ENCODE measurements at places on chromosomes 13 and 19.

DNA sequence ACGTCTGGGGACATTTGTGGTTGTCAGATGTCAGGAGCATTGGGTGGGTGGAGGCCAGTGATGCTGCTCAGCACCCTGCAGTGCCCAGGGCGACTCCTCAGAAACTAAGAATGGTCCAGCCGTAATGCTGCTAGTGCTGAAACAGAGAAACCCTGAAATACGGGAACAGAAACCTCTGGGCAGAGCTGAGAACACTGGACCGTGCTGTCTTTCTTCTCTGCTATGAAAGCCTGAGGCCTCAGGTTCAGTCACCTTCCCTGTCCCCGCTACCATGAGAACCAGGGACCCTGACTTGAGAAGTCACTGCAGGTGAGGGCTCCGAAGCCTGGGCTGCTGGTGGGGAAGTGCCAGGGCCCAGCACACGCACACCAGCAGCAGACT lies 13.4 kb downstream of the CAPS start:
- DNase-seq = no peak

GRCh38 chr19:10112895-10113591 lies 1.6 kb downstream of the P2RY11 start:
- peak; percentile 79 for DNase-seq

DNA sequence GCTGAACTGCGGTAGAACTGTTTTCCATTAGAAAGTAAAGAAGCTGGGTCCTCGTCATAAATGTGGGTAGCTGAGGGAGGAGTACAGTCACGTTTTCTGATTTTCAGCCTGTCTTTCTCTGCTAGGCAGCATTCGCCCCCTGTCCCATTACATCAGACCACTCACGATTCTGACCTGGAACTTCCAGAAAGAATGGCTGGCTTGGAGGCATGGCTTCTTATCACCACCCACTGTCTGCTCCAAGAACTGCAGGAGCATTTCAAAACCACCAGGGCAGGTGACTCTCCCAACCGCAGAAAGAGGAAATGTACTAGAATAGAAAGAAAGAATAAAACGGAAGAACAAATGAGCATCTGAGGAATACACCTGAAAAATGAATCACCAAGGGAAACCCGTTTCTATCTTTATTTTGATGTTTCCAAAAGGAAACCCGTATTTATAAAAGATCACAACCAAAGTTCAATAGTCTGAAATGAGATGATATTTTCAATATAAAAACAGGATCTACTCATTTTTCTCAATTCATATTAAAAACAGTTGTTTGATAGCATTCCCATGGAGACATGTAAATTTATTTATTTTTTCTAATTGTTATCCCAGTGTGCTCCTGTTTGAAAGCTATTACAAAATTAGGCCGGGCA lies 22.1 kb upstream of the POMP start:
- peak; percentile 57 for DNase-seq

GRCh38 chr13:106691341-106691740 lies 123.4 kb upstream of the ARGLU1 start:
- no peak for DNase-seq

- DNase-seq = no peak
These were observed 14.7 kb downstream of the NAA16 start for GRCh38 chr13:41325752-41326151.

- no peak for DNase-seq
These were observed 76.2 kb upstream of the IRS2 start for GRCh38 chr13:109862627-109863026.

Measured in CD4-positive, alpha-beta T cell treated with Interleukin-1 beta for 1 hour (primary cell).